ENCODE measurements at places on chromosomes 4 and X. TPM values are rescaled to one million over a fixed set of nuclear protein-coding genes. Genes with fewer than 3 reads are reported as not detected.

Gene HSFX3
- total RNA-seq = not detected

Gene HMX1
- not detected for total RNA-seq

GRCh38 chr4:175996206-175996605 is 69.4 kb upstream of the WDR17 start:
- H3K27ac ChIP-seq = no peak overlapping the region
- no peak for DNase-seq
- no peak overlapping the region for H3K4me3 ChIP-seq
- H3K4me1 ChIP-seq = no peaks in the 10 kb centered on the region
- H3K36me3 ChIP-seq = no peaks in the 10 kb centered on the region

GRCh38 chr4:19224820-19225219 is 1026.9 kb upstream of the SLIT2 start:
- H3K36me3 ChIP-seq = no peaks in the 10 kb centered on the region
- no peak for DNase-seq
- no peaks in the 10 kb centered on the region for H3K27me3 ChIP-seq
- H3K4me3 ChIP-seq = no peak overlapping the region

GRCh38 chr4:155367608-155368007 is 9.2 kb downstream of the MAP9 start:
- H3K4me1 ChIP-seq = no peaks in the 10 kb centered on the region
- H3K36me3 ChIP-seq = no peaks in the 10 kb centered on the region
- no peaks in the 10 kb centered on the region for H3K27me3 ChIP-seq
- no peak for DNase-seq

DNA sequence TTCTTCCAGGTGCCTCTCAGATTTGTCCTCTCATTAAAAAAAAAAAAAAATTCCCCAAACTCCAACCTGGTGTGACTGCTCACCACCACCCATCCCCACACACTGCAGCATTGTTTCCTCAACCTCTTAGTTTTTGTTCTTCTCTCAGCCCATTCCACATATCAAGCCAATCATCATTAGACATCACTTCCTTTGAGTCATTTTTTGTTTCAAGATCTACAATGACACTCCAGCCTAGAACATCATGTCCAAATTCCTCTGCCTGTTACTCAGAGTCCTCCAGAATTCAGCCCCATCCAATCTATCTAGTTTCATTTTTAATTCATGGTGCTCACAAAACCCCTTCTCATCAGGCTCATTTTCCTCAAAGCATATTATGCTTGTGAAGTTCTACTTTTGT is 262.5 kb upstream of the TEX13A start:
- no peak overlapping the region for H3K4me3 ChIP-seq
- no peak for DNase-seq
- H3K27ac ChIP-seq = no peak overlapping the region
- H3K27me3 ChIP-seq = no peaks in the 10 kb centered on the region
- H3K36me3 ChIP-seq = no peaks in the 10 kb centered on the region

DNA sequence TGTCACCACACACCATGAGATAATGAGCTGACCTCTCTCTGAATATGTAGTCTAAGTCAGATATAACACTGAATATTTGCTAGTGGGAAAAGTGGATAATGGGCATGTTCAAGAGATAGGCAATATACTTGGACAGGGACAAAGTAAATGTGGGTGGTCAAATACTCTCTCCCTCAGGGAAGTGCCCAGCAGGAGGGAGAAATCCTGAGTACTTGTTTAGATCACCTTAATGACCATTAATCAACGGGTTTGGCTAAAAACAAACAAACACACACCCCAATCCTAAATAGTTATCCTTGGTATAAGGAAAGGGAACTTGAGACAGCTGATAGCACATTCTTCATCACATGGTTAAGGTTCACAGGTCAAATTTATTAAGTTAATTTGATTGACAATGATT is 933.5 kb downstream of the C4orf33 start:
- DNase-seq = no peak
- no peaks in the 10 kb centered on the region for H3K36me3 ChIP-seq
- no peaks in the 10 kb centered on the region for H3K4me1 ChIP-seq
- no peaks in the 10 kb centered on the region for H3K27me3 ChIP-seq
- no peak overlapping the region for H3K27ac ChIP-seq

DNA sequence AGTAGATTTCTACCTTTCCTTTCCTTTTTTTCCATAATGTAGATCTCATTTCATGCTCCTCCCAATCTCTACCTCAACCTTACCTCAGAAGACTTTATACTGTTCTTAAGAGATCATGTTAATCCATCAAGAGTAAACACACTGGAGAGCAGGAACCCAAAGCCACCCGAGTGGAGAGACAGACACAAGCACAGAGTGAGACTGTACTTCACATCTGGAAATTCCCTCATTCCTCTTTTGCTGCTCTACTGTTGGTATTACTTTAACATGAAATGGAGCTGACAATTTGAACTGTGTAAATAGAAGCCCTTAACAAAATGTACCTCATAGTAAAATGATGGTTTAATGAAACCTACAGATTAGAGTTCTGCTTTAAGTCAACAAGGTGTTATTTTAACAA is 105.7 kb upstream of the RASGEF1B start:
- H3K36me3 ChIP-seq = no peaks in the 10 kb centered on the region
- DNase-seq = no peak
- no peak overlapping the region for H3K4me3 ChIP-seq
- H3K4me1 ChIP-seq = no peaks in the 10 kb centered on the region
- H3K27me3 ChIP-seq = no peaks in the 10 kb centered on the region
- H3K27ac ChIP-seq = no peak overlapping the region

Data from ovary (tissue), 10 donors.